Stimulated activated CD8-positive, alpha-beta memory T cell treated with anti-CD3 and anti-CD28 coated beads, Interleukin-4, amount 100 ng/mL, for 24 hours (primary cell): ENCODE measurements at places on chromosomes 6 and 20.

- no peak for DNase-seq
Observed at GRCh38 chr6:138509371-138509770, 10.1 kb upstream of the NHSL1 start.

DNA sequence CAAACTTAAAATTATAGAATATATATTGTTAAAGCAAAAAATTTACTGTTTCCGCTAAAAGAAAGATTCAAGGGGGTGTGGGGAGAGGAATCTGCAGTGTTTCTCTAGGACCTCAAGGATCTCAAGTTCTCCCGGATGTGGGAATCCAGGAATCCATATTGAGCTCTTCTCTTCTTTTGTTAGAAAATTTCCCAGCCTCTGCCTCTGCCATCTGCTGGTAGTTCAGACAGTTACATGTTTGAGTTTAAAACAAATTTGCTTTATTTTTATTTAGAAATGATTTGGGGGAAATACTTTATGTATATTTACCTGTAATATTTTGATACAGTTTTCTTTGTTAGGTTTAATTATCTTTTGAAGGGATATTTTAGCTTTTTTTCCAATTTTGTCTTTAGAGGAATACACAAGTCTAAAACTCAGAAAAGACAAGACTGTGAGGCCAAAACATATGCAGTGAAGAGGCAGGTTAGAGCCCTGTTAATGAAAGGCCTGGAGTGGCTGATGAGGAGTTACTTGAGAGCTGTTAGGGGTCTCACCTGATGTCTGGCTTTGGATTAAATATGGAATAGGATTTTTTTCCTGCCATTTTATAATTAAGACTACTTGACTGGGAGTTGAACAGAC is 268.8 kb downstream of the ARID1B start:
- no peak for DNase-seq

DNA sequence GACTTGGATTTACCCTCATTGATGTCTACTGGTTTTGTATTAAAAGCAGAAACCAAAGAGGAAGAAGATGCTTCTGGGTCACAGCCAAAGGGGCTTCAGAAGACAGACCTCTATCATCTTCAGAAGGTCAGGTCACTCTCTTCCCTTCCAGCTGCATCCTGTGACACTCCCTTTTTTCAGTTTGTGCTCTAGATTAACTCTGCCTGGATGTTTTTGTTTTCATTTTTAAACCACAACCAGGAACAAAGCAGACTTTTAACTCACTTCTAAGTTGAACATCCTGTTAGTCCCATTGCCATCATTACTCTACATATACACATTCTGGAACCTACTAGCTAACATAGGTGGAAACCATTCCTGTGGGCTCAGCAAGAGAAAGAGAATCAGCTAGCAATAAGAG is 45.2 kb downstream of the AKIRIN2 start:
- no peak for DNase-seq

GRCh38 chr20:18048176-18048575 is 9.5 kb downstream of the OVOL2 start:
- DNase-seq, result no peak

DNA sequence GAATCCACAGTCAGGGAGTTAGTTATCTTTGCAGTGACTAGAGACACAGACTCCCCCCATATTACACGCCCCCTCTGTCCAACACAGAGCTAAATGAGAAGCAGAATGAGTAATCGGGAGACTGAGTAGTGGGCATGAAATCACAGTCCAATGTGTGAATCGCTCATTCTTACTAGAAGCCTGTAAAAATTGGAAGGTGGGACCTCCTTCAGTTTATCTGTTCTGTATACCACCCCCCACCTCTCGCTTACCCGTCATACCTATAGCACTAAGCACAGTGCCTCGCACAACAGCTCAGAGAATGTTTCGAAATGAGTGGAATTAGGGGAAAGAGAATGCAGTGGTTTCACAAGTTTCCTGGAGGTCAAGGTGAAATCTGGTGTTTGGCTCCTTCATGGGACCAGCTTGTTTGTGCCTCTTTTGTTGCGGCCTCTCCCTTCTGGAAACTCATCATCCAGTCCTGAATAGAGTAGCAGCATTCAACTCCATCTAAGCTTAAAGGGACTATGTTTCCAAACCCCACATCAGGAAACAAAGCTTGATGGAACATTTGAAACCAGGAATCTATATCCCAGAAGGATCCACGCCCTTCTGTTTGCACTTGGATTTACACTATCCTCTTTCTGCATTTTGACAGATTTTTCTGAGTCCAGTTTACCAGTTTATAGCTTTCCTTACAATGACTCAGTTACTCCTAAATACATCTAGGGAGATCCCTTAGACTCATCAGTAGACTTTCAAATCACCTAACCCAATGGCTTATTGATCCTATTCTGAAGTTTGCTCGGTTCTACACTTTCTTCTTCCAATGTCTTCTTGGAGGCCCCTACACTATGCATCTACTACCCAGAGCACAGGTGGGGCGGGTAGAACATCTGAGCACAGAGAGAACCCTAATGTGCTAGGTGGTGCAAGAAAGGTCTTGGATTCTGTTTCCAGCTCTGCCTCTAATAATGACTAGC is 59.2 kb upstream of the PIM1 start:
- DNase-seq, result no peak

DNA sequence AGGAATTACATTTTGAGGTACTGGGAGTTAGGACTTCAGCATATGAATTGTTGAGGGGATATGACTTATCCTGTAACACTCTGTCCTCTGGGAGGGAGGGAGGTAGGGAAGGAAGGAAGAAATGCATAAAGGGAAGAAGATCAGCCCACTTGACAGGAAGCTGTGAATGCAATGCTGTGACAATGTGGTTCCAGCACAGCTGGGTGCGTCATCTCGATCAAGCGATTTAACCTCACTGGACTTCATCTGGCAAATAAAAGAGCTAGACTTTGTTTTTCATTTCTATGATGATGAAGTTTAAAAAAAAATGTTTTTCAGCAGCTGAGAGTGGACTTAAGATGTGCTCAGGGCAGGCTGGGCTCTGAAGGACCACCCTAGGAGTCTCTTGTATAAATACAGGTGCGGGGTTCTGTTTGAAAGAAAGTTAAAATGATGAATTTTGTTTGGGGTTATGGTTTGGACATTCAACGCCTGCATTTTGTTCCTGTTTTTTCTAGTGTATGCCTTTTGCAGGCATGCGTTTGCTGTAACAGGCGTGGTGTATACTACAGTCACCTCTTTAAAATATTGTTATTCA is 178.1 kb downstream of the RIMS1 start:
- no peak for DNase-seq

- no peak for DNase-seq
Observed at GRCh38 chr6:68628161-68628560, 6.9 kb upstream of the ADGRB3 start.

- no peak for DNase-seq
Observed at GRCh38 chr20:61355585-61355984, 103.5 kb downstream of the CDH4 start.

GRCh38 chr20:24699321-24700165 is 230.1 kb downstream of the SYNDIG1 start:
- DNase-seq, result no peak

- DNase-seq, result no peak
Observed at GRCh38 chr6:167696296-167696695, 130.4 kb upstream of the AFDN start.

DNA sequence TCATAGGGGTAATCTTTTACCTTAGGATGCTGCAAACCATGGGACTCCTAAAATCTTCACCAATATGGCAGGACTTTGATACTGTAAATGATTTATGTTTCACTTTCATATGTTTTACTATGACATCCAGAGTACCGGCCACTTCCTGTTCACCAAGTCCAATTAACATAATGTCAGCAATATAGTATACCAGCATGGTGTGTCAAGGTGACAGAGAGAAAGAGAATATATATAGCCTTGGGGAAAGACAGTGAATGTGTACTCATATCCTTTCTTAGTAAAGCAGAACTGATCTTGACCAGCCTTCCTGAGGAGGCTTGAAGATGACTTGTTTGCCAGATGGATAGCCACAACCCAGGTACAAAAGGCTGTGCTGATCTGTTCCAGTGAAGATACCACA is 127.9 kb downstream of the NRN1 start:
- DNase-seq, result no peak

DNA sequence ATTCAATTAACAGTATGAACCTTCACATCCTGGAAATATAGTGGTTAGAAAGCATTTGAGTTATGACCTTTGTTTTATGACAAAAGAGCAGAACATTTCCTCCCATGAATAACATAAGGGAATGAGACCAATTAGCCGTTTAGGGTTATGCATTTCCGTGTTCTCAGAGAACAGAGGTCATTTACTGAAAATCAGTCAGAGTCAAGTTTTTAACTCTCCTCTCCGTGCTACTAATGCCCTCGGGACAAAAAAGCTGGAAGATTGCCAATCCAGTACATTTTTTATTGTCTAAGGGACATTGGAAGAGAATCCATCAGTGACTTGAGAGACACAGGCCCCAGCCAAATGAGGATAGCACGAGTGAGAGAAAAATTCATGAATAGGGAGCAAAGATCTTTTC is 632.7 kb downstream of the RFPL4B start:
- DNase-seq, result no peak

GRCh38 chr6:169263836-169264608 is 10.4 kb upstream of the THBS2 start:
- no peak for DNase-seq

DNA sequence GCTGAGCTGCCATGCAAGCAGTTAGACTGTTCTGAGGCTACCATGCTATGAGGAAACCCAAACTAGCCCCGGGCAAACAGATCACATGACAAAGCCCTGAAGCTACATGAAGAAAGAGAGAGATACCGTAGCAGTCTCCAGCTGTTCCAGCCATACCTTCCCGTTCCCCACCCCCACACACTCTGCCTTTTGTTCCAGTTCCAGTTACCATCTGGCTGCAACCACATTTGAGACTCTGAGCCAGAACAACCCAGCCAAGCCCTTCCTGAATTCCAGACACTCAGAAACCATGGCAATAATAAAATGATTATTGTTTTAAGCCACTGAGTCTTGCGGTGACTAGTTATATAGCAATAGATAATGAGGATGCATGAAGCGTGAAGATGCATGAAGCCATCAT is 28.3 kb downstream of the RIN2 start:
- DNase-seq, result no peak

GRCh38 chr20:53809217-53809616 is 215.6 kb upstream of the ZNF217 start:
- DNase-seq, result no peak

GRCh38 chr6:158061709-158062461 is 80.2 kb downstream of the SYNJ2 start:
- no peak for DNase-seq

DNA sequence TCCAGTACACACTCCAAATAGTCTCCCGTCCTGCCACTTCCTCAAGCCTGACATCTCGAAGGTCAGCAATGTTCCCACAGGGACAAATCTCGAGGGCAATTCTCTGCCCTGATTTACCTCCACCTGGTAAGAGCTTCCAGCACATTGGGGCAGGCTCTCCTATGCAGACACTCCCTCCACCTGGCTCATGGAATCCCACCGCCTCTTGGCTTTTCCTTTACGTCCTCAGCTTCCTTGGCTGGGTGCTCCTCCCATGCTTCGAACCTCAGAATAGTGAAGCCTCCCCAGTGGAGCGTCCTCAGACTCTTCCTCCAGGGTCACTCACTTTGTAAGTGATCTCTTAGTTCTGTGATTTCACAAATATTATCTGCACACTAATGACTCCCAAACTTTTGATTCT is 205.2 kb upstream of the ECI2 start:
- no peak for DNase-seq

DNA sequence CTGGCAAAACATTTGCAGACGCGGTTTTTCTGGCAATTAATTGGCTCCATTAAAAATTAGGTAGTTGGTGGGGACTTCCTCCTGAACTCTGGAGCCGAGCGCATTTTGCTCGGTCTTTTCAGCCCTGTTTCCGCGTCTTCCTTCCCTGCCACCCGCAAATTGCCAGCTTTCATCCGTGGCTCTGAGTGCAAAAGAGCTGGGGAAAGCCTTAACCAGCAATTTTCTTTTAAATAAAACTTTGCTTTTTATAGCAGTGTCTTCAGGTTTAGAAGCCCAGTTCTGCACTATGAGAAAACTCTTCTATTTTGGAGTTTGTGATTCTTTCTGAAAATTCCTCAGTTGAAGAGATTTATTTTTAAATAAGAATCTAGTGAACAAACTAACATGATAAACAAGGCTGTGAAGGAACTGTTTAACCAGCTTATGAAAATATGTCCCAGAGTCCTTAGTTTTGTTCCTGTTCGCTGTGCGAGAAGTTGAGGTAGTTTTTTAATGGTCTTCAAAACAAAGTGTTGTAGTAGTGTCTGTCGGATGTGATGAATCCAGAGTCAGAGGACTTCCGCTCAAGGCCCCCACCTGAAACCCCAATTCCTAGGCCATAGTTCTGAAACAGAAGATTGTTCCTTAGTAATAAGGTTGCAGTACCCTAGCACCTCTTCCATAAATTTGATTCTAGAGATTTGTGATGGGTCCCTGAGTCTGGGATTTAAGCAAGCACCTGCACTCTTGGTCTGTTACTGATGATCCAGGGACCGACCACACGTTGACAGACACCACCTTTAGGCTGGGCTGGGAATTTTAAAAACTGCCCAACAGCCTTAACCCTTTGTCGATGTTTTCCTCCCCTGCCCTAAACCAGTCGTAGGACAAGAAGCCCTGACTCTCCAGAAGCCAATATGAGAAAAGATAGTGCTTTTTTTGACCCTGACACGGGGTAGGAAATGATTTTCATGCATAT is 950 bp downstream of the KCTD20 start:
- DNase-seq, result no peak

- no peak for DNase-seq
Observed at GRCh38 chr6:70524721-70525286, 41.9 kb upstream of the SDHAF4 start.

DNA sequence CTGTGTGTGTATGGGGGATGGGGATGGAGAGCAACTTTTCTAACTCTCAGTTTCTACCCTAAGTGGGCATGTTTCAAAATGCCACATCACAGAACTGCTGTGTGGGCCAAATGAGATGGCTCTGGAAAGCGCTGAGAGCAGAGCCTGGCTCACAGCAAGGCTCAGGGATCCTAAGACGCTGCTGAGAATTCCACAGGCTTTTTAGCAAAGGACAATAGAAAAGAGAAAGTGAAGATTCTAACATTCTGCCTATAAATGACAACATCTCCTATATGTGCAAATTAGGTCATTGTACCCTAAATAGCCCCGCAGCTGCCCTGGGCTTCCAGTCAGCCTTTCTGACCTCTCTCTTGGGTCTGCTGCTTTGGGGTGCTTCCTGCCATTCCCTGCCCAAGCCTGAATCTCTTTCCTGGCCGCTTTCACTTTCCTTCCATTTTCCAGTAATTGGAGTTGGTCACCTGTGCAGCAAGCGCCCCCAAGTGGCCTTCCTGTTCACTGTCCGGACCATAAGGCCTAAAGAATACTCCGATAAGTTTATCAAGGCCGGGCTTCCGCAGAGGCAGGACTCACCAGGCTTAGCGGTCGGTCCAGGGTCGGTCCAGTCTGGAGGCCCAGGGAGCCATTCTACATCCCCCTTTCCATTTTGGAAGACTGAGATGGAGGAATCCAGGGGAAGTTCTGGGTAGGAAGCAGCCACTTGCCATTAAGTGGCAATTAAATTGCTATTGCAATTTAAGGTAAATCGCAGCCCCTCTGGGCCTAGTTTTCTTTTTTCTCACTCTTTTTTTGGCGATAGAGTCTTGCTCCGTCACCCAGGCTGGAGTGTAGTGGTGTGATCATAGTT is 6.7 kb upstream of the DDR1 start:
- peak; percentile 53 for DNase-seq

GRCh38 chr6:4856785-4857184 is 80.6 kb downstream of the CDYL start:
- no peak for DNase-seq

GRCh38 chr20:47818016-47818415 is 32.7 kb upstream of the SULF2 start:
- no peak for DNase-seq
